Fibroblast of villous mesenchyme (primary cell): ENCODE measurements at places on chromosomes 3 and 15. TPM values are rescaled to one million over a fixed set of nuclear protein-coding genes. Genes with fewer than 3 reads are reported as not detected.

The FHIT gene
- 1.6 and 2.2 TPM in 2 replicates for total RNA-seq

The BSN gene
- under 0.01 TPM in 2 replicates for total RNA-seq

The INSYN1 gene
- total RNA-seq: under 0.01 and 0.64 TPM in 2 replicates

The NEK10 gene
- total RNA-seq: 1.9 and 6.9 TPM in 2 replicates

The ALPK3 gene
- total RNA-seq: 0.86 and 1.3 TPM in 2 replicates
